ENCODE measurements at places on chromosomes 7 and 10.

DNA sequence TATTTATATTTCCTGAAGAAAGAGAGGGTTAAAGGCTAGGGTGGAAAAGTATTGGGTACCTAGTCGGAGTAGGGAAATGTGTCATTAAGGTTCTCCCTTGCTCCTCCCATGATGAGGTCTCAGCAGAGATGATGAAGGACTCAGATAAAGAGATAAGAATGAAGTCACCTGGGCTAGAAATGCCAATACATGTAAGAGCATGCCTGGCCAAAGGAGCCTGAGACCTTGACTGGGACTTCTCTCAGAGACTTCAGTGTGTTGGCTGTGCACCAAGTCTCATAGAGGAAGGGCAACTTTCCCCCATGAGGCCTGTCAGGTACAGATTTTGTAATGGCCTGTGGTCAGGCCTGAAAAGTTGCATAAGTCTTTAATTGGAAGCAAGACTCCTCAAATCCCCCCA, 361.0 kb upstream of the CDC14C start:
- DNase-seq = no peak

DNA sequence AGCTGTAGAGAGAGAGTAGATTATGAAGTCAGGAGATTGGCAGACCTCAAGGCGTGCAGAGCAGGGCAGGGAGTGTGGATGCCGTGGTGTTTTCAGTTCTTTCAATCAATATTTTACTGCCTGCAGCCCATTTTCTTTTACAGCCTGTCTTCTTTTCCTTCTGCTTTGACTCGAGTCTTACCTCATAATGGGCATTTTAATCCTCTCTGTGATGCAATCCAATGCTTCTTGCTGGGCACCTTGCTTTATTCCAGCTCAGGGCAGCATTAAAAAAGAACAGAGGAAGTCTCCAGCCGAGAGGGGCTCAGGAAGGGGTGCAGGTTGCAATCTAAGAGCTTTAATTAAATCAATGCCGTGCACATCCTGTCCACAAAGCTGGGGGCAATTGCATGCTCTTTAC, 839.0 kb downstream of the LRMDA start:
- no peak for DNase-seq

- no peak for DNase-seq
Observed at GRCh38 chr7:120735791-120736190, 122.2 kb downstream of the TSPAN12 start.

DNA sequence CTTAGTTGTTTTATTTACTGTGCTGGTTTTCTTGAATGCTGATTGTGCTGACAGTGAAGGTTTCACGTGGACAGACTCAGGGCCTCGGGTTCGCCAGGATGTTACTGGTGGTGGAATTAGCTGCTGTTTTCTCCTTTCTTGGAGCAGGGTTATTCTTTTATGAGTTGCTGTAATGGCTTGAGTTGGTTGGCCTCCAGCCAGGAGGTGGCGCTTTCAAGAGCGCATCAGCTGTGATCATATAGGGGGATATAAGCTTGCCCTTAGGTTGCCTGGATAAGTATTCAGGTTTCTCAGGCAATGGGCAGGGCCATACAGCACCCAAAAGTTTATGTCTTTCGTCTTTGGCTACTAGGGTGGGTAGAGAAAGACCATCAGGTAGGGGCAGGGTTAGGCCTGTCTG, 741.3 kb downstream of the PHTF2 start:
- no peak for DNase-seq

- DNase-seq = no peak
Observed at GRCh38 chr10:86333826-86334487, 32.6 kb downstream of the GRID1 start.

DNA sequence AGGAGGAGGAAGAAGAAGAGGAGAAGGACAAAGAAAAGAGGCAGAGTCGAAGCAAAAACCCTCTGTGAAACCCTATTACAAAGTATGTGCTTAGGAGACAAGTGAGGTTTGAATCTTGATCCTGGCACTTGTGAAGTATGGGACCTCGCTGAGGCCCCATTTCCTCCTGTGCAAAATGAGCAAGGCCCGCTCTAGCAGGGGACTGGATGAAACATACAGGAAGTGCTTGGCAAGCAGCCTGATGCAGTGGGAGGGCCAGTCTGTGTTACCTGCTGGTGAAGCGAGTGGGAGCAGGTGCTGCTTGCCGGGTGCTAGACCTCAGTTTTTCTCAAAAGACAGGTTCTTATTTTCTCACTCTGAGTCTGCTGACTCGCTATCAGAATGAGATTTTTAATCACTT, 150.4 kb downstream of the JCAD start:
- DNase-seq = no peak

- no peak for DNase-seq
Observed at GRCh38 chr7:102973096-102973802, 60.4 kb downstream of the LRRC17 start.

DNA sequence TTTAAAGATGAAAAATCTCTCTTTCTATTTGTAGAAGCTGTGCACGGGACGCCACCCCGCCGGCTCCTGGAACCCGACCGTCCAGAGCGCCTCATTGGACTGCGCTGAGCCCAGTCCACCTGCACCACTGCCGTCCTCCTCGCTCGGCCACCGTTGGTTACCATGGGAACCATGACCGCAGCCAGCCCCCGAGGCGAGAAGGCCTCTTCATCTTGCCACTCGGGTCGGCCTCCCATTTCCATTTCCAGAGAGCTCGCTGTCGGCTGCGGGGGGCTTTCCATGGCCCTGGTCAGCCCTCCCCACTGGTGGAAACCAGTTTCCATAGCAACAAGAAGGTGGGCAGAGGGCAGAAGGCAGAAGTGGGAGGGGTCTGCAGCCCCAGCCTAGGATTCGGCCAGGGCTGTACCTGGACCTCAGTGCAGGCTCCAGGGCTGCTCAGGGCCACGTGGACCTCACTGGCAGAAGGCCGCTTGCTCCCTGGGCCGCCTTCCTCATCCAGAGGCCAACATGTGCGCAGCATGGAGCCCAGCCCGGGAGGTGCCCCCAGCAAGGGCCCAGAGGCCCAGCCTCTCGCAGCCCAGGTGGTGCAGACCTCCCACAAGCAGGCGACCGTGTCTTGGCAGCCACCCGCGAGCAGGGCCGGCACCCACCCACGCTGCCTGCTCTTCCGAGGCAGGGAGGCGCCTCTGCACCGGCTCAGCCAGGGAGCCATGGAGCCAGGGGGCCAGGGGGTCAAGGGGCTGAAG, 283.5 kb upstream of the PPP2R2D start:
- no peak for DNase-seq

GRCh38 chr10:78762086-78762630, 306.6 kb upstream of the ZMIZ1 start:
- DNase-seq = no peak

Measured in fibroblast of skin of right quadriceps (primary cell).